Activated B cell treated with CpG ODN at 0.5 μM for 24 hours (primary cell): ENCODE measurements at places on chromosomes 12 and 14.

GRCh38 chr14:75096959-75097358, 27.5 kb downstream of the ZC2HC1C start:
- peaks cover 83% of the 10 kb centered on the region for H3K36me3 ChIP-seq
- no peak overlapping the region for H3K27ac ChIP-seq
- H3K4me1 ChIP-seq, result peaks cover 9% of the 10 kb centered on the region
- DNase-seq, result no peak

GRCh38 chr12:42696406-42697149, 107.0 kb upstream of the PRICKLE1 start:
- no peaks in the 10 kb centered on the region for H3K4me1 ChIP-seq
- H3K4me3 ChIP-seq, result no peak overlapping the region
- no peaks in the 10 kb centered on the region for H3K36me3 ChIP-seq
- H3K27ac ChIP-seq, result no peak overlapping the region
- H3K27me3 ChIP-seq, result peaks cover 2% of the 10 kb centered on the region

DNA sequence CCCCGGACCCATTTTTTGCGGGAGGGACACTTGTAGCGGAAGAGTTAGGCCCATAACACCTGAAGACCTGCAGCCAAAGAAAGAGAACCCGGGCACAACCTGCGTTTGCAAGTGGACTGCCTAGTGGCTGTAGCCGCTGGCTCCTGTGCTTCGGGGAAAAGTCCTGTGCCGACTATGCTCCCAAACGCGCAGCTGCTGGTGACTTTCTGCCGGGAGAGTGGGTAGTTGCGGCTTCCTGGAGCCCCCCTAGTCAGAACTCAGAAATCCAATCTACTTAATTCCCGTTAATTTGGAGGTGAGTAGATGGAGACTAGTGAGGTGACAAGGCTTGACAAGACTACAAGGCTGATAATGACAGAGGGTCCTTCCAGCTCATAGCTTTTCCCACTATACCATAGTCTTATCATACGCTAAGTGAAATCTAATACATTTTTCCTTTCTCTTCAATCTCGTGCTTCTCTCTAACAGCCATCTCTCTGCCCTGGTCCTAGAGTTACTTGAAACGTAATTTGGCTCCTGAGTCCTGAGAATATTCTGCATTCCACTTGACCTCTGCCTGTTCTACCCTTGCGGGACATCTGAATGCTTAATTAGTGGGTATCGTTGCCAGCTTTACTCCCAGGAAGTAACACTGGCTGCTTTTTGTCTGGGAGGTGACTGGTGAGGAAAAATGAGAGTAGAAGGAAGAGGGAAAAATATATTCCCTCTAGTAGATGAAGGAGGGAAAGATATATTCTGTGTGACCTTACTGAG, 556 bp downstream of the MTHFD1 start:
- H3K36me3 ChIP-seq, result peaks cover 22% of the 10 kb centered on the region
- peaks cover 56% of the 10 kb centered on the region for H3K4me1 ChIP-seq
- H3K4me3 ChIP-seq, result peak overlapping the region; percentile 94

DNA sequence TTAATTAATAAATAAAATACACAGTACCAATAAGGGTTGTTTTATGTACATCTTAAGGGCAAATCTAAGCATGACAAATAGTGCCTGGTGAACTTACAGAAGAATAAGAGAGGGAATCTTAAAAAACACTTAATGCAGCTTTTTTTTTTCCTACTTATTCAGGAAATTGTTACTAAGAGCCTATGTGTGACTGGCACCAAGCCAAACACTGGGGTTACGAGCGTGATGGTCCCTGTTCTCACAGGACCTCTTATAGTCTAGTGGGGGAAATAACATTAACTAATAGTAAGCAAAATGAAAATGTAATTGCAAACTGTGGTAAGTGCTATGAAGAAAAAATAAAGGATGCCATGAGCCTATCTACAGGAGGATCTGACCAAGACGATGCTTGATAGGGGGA, 53.6 kb downstream of the RTN1 start:
- no peaks in the 10 kb centered on the region for H3K4me1 ChIP-seq
- H3K27ac ChIP-seq, result no peak overlapping the region
- H3K4me3 ChIP-seq, result no peak overlapping the region
- no peaks in the 10 kb centered on the region for H3K27me3 ChIP-seq
- no peaks in the 10 kb centered on the region for H3K36me3 ChIP-seq

DNA sequence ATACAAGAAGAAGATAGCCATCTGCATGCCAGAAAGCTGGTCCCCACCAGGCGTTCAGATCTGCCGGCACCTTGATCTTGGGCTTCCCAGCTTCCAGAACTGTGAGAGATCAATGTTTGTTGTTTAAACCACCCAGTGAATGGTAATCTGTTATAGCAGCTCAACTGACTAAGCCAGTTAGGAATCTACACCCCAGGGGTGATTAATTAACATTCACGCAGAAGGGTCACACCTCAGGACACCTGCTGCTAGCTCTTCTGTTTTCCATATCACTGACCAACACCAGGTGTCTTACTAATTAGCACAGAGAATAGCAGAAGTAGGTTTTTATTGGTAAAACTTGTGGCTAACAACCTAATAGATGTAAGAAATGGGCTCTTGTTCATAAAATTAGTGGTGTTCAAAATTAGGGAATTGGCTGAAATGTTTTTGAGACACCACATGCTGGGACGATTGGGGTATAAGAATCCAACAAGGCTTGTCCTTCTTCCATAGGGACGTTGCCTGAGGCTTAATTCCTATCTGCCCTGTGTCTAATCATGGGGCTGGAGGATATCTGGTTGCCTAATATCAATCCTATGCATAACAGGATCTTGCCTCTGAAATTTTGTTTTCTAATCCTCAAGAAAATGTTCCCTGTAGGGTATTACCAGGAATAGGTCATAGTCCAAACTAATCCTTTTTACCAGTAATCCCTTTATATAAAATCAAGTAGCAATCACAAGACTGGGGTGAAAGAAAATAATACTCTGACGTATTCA, 42.0 kb upstream of the CHST11 start:
- no peaks in the 10 kb centered on the region for H3K36me3 ChIP-seq
- H3K4me1 ChIP-seq, result peaks cover 19% of the 10 kb centered on the region
- H3K27me3 ChIP-seq, result no peaks in the 10 kb centered on the region
- H3K27ac ChIP-seq, result no peak overlapping the region
- no peak for DNase-seq

- no peak overlapping the region for H3K4me3 ChIP-seq
- no peaks in the 10 kb centered on the region for H3K4me1 ChIP-seq
- H3K36me3 ChIP-seq, result no peaks in the 10 kb centered on the region
- no peaks in the 10 kb centered on the region for H3K27me3 ChIP-seq
Observed at GRCh38 chr14:98890556-98891340, 381.2 kb downstream of the BCL11B start.

GRCh38 chr12:71456316-71456715, 16.7 kb downstream of the LGR5 start:
- H3K36me3 ChIP-seq, result no peaks in the 10 kb centered on the region
- no peak overlapping the region for H3K4me3 ChIP-seq
- DNase-seq, result no peak
- no peaks in the 10 kb centered on the region for H3K4me1 ChIP-seq
- H3K27me3 ChIP-seq, result peaks cover 7% of the 10 kb centered on the region

- no peak for DNase-seq
- H3K36me3 ChIP-seq, result no peaks in the 10 kb centered on the region
- H3K4me3 ChIP-seq, result no peak overlapping the region
- H3K27ac ChIP-seq, result no peak overlapping the region
- H3K4me1 ChIP-seq, result no peaks in the 10 kb centered on the region
Observed at GRCh38 chr12:72281126-72281525, 9.0 kb downstream of the TRHDE start.

DNA sequence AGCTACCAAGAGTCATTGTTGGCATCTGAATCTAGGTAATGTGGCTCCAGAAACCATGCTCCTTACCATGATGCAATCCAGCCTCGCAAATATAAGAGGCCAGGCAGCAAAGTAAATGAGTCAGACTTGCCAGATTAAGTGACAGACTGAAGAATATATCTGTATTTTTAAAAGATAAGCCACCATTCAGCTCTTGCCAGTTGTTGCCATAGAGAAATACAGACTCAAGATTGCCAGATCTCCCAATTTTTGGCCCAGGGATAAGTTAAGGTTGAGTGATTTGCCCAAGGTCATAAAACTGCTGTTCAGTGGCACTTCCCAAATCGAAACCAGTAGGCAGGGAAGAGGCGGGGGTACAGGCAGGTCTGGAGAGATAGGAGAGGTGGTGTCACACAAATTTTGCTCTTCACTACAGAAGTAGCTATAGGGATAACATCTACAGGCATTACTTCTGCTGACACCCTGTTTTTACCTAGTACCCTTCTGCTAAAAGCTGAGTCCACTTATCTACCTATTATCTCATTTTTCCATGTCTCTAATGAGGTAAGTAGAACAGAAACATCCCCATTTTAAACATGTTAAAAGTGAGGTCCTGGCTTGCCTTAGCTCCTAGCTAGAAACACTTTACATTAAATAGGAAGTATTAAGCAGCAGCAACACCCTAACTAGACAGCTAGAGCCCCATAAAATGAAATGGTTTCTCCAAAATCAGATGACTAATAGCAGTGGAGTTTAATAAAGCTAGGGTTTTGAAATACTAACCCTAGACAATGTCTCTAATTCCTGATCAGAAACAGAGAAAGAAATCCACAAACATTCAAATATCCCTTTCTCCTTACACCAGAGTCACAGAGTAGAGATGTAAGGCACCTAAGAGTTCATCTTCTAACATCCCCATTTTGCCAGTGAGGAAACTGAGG, 19.5 kb downstream of the DCAF5 start:
- H3K4me3 ChIP-seq, result no peak overlapping the region
- H3K27me3 ChIP-seq, result no peaks in the 10 kb centered on the region
- H3K27ac ChIP-seq, result no peak overlapping the region
- DNase-seq, result no peak

DNA sequence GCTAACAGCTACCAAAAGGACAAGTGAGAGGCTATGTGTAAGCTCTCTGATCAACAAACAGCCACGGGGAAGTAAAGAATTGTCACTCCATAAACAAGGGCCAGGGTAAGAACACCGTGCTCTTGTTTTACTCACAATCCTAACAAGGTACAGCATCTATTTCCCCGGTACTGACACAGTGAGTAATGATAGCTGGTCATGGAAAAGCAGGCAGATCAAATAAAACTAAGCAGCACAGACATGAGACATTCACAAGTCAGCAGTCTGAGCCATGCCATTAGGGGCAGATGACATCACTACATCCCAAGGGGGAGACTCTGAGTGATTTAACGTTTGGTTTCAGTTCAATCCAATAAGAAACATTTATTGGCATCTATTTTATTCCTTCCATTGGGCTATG, 54.4 kb downstream of the ARL6IP4 start:
- H3K4me3 ChIP-seq, result no peak overlapping the region
- H3K27me3 ChIP-seq, result no peaks in the 10 kb centered on the region
- DNase-seq, result no peak
- no peak overlapping the region for H3K27ac ChIP-seq
- H3K36me3 ChIP-seq, result peaks cover 6% of the 10 kb centered on the region

GRCh38 chr14:97603201-97603600, 806.0 kb downstream of the VRK1 start:
- H3K27me3 ChIP-seq, result no peaks in the 10 kb centered on the region
- H3K36me3 ChIP-seq, result no peaks in the 10 kb centered on the region
- DNase-seq, result no peak
- no peaks in the 10 kb centered on the region for H3K4me1 ChIP-seq

GRCh38 chr12:121560392-121561008, 20.3 kb downstream of the KDM2B start:
- H3K36me3 ChIP-seq, result peaks cover 6% of the 10 kb centered on the region
- H3K4me3 ChIP-seq, result peak overlapping the region; percentile 84
- peak overlapping the region; percentile 97 for H3K27ac ChIP-seq
- H3K27me3 ChIP-seq, result no peaks in the 10 kb centered on the region
- DNase-seq, result peak; percentile 58

DNA sequence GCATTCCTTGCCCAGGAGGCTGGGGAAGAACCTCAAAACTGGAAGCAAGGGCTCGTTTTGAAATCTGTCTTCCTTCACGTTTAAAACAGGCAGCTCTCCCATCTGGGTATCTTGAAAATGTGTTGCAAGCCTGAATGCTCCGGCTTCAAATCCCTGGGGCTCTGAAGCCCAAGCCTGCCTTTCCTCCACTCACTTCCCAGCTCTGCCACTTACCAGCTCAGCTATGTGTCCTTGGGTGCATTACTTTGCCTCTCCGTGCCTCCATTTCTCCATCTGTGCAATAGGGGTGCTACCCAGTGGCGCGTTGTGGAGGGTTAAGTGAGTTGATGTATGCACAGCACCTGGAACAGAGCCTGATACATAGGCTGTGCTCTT, 97.6 kb downstream of the GCH1 start:
- DNase-seq, result no peak
- peaks cover 15% of the 10 kb centered on the region for H3K27me3 ChIP-seq
- H3K36me3 ChIP-seq, result no peaks in the 10 kb centered on the region
- H3K27ac ChIP-seq, result no peak overlapping the region
- H3K4me3 ChIP-seq, result no peak overlapping the region
- peaks cover 6% of the 10 kb centered on the region for H3K4me1 ChIP-seq

GRCh38 chr14:104253901-104254353, 115.5 kb downstream of the KIF26A start:
- H3K27me3 ChIP-seq, result peaks cover 22% of the 10 kb centered on the region
- no peak overlapping the region for H3K27ac ChIP-seq
- H3K36me3 ChIP-seq, result no peaks in the 10 kb centered on the region
- DNase-seq, result no peak

GRCh38 chr12:101209319-101210302, at the start of gene SLC5A8:
Gene SLC5A8 (minus strand): TSS chr12:101210238. CDS start chr12:101209848, 390 bp downstream.
- H3K4me3 ChIP-seq, result no peak within 1 kb of the TSS
- H3K27ac ChIP-seq, result no peak within 1 kb of the TSS
- DNase-seq, result no peak
- H3K4me1 ChIP-seq, result no peaks in the 10 kb centered on the region

DNA sequence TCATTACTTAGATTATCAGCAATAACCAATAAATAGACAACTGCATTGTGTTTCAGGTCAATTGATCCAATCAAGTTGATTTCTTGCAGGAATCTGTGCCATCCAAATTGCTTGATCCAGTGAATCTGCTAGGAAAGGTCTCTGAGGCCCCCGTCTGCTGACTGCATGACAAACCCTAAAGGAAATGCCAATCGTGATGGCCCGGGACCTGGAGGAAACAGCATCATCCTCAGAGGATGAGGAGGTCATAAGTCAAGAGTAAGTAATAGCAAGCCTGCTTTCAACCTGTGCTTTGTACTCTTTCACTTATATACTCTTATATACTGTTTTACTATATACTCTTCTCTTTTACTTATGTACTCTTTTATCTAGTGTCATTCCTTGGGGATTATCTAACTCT, 1.9 kb downstream of the TTLL5 start:
- H3K27me3 ChIP-seq, result no peaks in the 10 kb centered on the region
- peaks cover 24% of the 10 kb centered on the region for H3K4me1 ChIP-seq
- DNase-seq, result no peak
- peak overlapping the region; percentile 53 for H3K4me3 ChIP-seq

GRCh38 chr12:108257004-108257403, 82.1 kb downstream of the CMKLR1 start:
- no peaks in the 10 kb centered on the region for H3K36me3 ChIP-seq
- no peak overlapping the region for H3K27ac ChIP-seq
- no peak overlapping the region for H3K4me3 ChIP-seq
- no peak for DNase-seq
- H3K4me1 ChIP-seq, result no peaks in the 10 kb centered on the region

GRCh38 chr12:574475-575128, 88.6 kb downstream of the NINJ2 start:
- no peak overlapping the region for H3K27ac ChIP-seq
- no peak overlapping the region for H3K4me3 ChIP-seq
- no peak for DNase-seq
- H3K36me3 ChIP-seq, result no peaks in the 10 kb centered on the region
- peaks cover 14% of the 10 kb centered on the region for H3K4me1 ChIP-seq
